SJCRH30 (cell line): ENCODE measurements at places on chromosomes 4 and X. TPM values are rescaled to one million over a fixed set of nuclear protein-coding genes. Genes with fewer than 3 reads are reported as not detected.

- no peak for DNase-seq
These were observed 76.5 kb downstream of the PSAPL1 start for GRCh38 chr4:7358100-7358735.

- DNase-seq: no peak
These were observed 41.7 kb downstream of the VSIG4 start for GRCh38 chrX:65997978-65998717.

DNA sequence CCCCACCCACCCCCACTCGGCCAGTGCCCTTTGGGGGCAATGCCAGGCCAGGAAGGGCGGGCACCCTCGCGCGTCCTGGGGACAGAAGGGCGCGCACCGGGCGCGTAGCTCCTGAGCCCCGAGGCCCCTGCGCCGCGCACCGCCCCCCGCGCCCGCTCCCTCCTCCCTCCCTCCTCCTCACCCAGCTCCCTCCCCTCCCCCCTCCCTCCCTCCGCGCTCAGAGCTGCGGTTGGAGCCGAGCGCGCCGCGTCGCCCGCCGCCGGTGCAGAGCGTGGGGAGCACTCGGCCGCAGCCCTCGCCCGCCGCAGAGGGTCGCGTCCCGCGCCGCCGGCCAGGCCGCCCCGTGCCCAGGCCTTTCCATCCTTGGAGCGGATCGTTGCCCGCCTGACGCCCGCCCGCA lies at the start of gene ATP2B3:
ATP2B3 (plus strand) TSS at position 220 of the 400 bp plus-strand sequence. CDS start 18,606 bp downstream, outside the sequence.
- DNase-seq: no peak

The TKTL2 gene
- not detected in 2 replicates for total RNA-seq
